DMS53 (cell line): ENCODE measurements at places on chromosomes 11 and 22.

GRCh38 chr11:27777033-27777432 is 76.8 kb upstream of the BDNF start:
- DNase-seq = no peak

DNA sequence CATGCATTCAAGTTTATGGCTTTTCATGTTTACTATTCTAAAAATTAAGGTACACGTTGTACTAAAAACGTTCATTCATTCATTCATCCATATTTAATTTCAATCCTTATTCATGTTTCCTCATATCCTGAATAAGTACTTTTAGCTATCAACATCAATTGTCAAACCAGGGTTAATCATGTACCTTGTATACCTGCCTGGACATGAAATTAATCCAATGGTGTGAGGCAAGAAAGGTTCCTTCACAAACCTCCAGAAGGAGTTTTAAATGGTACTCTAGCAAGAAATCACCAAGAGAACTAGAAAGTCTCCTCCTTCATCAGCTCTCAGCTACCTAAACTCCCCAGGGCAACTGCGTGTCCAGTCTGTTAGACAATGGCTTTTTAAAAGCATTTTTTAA is 33.4 kb downstream of the TMEM123 start:
- DNase-seq = no peak

DNA sequence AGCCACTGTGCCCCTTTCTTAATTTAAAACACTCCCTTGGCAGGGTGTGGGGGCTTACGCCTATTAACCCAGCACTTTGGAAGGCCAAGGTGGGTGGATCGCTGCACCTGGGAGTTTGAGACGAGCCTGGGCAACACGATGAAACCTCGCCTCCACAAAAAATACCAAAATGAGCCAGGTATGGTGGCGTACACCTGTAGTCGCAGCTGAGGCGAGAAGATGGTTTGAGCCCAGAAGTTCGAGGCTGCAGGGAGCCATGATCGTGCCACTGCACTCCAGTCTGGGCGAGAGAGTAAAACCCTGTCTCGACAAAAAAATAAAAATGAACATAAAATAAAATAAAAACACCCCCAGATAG is 45.0 kb downstream of the LINC01488 start:
- no peak for DNase-seq

DNA sequence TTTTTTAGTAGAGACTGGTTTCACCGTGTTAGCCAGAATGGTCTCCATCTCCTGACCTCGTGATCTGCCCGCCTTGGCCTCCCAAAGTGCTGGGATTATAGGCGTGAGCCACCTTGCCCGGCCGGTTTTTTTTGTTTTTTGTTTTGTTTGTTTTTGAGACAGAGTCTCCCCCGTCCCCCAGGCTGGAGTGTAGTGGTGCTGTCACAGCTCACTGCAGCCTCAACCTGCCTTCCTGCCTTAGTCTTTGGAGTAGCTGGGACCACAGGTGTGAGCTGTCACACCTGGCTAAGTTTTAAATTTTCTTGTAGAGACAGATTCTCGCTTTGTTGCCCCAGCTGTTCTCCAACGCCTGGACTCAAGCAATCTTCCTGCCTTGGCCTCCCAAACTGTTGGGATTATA is 3.2 kb downstream of the PPIL2 start:
- peak; percentile 77 for DNase-seq

- no peak for DNase-seq
Observed at GRCh38 chr11:26943636-26944035, 50.3 kb upstream of the FIBIN start.

GRCh38 chr11:73095613-73096012 is 46.5 kb downstream of the FCHSD2 start:
- no peak for DNase-seq
